ENCODE measurements at places on chromosomes 12 and 14.

DNA sequence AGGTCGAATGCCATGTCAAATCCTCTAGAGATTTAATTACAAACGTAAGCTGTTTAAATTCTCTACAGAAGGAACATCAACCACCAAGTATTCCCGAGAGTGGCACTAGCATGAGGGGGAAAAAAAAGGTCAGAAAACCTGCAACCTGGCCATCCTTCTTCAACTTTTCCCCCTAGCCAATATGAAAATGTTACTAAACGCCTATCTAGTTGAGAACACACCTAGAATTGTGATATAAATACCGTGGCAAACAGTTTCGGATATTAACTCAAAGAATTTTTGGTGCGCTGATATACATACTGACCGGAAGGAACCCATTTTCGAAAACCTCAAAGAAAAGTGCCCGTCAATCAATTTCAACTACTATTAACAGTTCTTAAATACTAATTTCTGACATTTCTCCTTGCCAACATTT, 1.8 kb downstream of the HNRNPC start:
- no peak for DNase-seq

DNA sequence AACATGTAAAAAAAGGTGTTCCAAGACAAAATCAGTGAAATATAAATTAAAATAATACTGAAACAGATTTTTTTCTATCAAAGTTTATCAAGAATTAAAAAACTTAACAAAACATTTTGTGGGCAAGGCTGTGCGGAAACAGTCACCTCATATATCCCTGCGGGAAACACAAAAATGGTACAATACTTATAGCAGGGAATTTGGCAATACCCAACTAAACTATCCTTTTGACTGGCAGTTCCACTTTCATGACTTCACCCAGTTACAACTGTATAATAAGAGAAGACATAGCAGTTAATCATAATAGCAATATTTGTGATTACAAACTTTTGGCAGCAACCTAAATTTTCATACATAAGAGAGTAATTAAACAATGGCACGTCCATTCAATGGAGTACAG, 121.5 kb upstream of the EGLN3 start:
- no peak for DNase-seq

- peak; percentile 48 for DNase-seq
These were observed 554 bp downstream of the SPPL3 start for GRCh38 chr12:120903412-120904196.

DNA sequence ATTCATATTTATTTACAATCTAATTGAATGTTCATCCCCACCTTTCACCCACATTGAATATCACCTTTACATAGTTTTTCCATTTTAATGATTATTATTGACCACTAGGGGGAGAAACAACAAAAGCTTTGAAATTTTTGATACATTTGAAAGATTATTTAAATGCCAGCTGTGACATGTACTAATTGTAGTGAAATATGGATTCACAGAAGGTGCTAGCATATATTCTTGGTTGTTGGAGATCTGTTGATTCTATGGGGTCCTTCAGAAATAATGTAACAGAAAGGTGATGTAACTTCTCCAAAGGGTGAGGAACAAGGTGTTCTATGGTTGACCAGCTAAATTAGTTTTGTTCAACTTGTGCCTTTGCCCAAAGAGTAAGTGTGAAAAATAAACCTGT, 22.4 kb upstream of the GPR33 start:
- DNase-seq = no peak

DNA sequence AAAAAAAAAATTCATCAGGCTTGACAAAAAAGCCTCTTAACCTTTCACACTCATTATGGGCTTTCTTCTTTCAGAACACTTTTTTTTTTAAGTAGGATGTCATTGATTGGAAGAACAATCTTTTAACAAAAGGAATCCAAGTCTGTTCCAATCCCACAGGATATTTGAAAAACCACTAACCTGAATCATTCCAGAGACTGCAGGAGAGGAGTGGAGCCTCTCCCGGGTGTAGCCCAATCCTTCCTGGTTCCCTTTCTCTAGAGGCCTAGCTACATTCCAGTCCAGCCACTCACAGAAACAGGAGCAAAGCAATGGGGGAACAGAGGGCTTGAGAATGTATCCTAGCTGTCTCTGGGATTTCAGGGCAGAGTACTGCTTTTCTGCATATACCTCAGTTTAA, 4.3 kb downstream of the MFAP5 start:
- DNase-seq = no peak

DNA sequence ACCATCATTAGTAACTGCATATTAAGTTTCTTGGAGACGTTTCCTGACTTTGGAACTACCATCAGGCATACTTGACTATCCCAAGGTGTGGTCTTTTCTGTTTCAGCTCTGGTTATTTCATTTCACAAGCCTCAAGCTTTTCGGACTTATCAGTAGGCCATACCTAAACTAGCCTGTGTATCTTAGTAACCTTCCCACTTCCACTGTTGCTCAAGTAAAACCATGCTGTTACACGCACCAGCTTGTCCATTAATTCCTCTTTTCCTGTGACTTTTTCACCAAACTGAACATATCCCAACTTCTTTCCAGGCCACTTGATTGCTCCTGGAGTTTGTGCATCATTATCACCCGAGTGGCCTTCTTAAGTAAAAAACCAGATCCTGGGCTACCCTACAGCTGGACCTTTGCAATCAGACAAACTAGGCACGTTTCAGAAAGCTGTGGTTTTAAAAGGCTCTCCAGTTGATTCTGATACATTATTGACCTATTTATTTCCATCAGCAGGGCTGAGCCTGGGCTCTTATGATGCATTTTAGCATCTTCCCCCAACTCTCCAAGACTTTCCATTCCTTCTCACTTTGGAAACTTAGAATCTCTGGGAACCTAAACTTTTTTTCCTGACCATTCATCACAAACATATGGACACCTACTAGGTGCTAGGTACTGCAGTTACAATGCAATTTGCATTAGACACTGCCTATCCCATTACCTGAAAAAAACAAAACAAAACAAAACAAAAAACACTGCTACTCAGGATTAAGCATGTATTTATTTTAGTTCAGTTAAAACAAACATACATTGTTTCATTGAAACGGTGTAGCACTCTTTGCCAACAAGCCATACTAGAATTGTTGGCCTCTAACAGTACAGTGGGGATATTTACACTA, 14.9 kb downstream of the SLC38A2 start:
- no peak for DNase-seq

DNA sequence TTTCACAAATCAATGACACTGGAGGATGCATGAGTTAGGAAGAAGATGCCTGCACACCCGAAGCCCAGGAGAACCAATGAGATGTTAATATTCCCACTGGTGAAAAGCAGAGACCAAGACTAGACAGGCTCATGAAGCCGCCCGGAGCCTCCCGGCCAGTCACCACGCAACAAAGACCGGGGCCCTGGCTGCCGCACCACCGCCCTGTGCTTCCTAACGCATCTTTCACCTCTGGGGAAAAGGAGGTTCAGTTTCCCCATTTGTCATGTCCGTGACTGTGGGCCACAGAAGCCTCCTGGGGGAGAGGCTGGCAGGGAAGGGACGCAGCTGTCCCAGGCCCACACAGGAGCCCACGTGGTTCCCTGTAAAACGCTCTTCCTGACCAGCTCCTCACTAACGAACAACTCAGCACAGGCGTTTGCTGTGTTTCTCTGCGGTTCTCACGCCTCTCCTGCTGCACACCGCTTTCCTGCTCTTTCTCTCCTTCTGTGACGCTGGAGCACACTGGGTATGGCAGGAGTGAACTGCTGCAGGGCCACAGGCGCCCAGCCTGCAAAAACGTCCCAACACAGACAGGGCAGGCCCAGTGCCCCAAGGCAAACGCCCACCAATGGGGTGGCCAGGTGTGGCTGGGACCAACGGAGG, 10.8 kb downstream of the RIMBP2 start:
- no peak for DNase-seq

DNA sequence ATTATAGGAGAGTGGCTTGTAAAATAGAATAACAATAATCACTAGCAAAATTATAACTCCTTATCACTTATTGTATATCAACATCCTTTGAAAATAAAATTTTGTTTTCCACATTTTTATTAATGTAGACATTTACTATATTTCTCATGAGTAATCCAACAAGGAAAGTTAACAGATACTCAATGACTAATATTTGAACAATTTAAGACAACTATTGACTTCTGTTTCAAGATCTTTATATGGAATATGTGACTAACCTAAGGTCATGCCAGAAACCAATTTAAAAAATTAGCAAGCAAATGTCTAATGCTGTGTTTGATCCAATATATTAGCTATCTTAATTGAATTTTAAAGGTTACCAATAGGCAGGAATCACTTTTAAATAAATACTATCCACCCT, 638.5 kb upstream of the FLRT2 start:
- DNase-seq = no peak

DNA sequence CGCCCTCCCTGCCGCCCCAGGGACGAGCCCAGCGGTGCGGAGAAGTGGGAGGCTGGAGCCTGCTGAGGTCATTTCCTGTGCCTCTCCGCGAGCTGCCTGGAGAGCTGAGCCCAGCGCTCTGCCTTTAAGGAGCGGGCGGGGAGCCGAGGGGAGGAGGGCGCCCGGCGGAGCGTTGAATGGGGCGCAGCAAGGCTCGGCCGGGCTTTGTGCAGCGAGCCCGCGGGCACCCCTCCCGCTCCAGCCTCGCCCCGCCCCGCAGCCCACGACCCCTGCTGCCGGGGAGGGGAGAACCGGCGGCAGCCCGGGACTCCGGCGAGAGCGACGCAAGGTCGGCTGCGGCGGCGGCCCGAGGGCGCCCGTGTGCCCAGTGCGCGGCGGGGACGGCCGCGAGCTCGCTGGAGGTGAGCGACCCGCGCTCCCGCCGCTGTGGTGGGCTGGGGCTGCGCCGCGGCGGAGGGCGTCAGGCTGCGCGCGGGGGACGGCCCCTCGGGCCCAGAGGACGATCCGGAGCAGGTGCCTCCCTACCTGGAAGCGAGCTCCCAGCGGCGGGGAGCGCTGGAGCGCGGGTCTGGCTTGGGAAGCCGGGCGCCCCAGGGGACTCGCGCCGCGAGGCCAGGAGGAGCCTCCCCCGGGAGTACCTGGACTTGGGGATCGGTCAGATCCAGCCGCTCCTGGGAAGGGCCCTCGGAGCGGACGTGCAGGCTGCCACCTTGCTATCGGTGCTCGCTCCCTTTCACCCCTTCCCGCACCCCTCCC, at the start of gene PLEKHH1:
PLEKHH1 (plus strand) TSS at position 293 of the 756 bp plus-strand sequence. CDS start 8,578 bp downstream, outside the sequence.
- DNase-seq = no peak

DNA sequence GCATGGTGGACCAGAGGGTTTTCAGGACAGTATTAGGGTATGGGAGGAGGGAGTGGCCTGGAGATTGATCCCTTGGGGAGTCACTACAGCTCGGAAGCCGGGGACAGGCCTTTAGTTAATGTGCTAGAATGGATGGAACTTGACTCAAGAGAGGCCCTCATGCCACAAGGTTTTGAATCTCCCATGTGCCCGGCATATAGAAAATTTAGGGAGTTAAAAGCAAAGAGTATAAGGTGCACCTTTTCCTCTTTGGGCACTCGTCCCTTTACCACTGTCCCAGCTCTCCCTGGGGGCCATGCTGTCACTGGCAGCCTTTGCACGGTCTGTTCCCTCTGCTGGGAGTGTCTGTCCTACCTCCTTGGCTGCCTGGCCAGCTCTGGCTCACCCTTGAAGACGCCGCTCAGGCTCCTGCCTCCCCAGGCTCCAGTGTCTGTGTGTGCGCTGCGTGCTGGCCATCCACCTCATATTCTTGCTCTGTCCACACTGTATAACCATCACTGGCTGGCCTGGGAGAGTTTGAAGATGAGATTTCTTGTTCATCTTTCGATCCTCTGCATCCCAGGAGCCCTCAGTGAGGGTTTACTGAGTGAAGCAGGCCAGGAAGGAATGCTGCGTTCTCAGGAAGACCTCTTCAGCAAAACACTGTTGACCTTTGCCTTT, 161.3 kb downstream of the ZFP36L1 start:
- no peak for DNase-seq

- no peak for DNase-seq
These were observed 192.1 kb upstream of the GARIN6 start for GRCh38 chr12:99455350-99456035.

DNA sequence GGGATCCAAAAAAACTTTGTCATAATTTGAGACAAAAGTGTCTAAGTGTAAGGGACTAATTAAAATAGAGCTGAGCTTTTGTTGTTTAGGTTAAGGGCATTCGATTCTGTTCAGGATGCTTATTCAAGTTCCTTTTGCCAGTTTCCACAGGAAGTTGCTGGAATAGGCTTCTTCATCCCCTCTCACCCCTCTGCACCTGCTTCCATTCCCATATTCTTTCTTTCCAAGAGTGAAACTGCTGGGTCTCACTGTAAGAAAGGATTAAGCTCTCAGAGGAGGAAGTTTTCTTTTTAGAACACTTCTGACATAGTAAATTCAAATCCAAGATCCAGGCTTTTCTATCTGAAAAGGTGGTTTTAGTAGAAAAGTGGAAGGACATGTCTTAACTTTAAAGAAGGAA, 61.4 kb downstream of the POLR3B start:
- DNase-seq = no peak

DNA sequence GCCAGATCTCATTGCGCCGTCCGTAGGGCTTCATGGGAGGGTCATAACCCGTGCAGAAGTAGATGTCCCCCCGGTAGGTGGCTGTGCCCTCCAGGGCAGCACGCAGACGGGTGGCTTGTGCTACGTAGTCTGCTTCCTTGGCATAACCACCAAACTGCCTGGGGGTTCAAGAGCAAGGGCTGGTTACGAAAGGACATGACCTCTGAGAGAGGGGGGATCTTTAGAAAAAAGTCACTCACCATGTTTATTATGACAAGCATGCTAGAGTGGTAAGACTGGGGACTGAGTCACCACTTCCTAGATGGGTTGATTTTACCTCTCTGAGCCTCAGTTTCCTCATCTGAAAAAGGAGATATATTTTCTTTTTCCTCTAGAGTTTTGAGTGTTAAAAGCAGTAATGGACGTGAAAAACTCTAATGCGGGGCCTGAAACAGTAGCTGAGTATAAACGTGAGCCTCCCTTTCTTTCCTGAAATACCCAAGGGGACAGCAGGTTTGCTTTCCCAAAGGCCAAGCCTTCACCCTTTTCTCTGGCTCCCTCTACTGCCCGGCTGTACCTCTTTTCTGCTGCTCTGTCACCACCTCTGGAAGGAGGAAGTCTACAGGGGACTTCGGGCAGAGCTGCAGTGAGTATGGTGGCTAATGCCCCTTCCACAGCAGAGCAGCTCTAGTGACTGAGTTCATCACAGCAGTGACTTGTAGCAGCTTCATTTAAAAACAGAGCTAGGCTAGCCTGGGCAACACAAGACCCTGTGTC, 23.5 kb upstream of the GPRC5D start:
- no peak for DNase-seq

DNA sequence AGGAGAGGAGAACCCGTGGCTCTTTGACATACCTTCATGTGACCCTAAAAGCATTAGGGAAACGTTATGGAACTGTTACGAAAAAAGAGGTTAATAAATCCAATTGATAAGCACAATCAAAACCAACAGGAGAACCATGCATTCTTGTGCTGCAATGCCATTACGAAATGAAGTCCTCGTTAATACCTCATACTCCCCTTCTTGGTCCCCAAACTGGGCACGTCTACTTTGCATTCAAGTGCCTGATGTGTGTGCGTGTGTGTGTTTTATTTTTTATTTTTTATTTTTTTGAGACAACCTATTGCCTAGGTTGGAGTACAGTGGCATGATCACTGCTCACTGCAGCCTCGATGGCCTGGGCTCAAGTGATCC, 150.0 kb downstream of the ETV6 start:
- DNase-seq = no peak
